ENCODE measurements at places on chromosomes 11 and 22.
A peak's percentile ranks its signal among the peaks of the same experiment; 100 is the strongest.

DNA sequence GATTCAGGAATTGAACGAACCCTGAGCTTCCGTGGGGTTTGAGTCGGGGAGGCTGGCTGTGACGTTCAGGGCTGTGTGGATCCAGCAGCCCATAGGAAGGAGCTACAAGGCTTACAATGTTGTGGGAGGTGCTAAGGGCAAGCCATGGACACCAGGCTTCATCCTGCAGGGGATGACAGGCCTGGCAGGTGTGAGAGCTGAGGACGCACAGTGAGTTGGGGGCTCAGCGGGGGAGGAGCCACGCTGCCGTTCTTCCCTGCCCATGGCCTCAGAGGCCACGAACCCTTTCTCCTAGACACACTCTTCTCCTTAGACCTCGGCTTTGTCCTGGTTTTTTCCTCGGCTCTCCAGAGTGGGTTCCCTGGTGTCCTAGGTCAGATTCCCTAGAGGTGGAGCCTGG lies 113.3 kb upstream of the SLC22A12 start:
- no peak for DNase-seq

- DNase-seq: no peak
Measured at GRCh38 chr11:62678433-62678769, 472 bp downstream of the UBXN1 start.

GRCh38 chr11:68322052-68322430 lies 9.7 kb downstream of the LRP5 start:
- DNase-seq: no peak

GRCh38 chr22:48927591-48927990 lies 900.1 kb downstream of the BRD1 start:
- no peak for DNase-seq

DNA sequence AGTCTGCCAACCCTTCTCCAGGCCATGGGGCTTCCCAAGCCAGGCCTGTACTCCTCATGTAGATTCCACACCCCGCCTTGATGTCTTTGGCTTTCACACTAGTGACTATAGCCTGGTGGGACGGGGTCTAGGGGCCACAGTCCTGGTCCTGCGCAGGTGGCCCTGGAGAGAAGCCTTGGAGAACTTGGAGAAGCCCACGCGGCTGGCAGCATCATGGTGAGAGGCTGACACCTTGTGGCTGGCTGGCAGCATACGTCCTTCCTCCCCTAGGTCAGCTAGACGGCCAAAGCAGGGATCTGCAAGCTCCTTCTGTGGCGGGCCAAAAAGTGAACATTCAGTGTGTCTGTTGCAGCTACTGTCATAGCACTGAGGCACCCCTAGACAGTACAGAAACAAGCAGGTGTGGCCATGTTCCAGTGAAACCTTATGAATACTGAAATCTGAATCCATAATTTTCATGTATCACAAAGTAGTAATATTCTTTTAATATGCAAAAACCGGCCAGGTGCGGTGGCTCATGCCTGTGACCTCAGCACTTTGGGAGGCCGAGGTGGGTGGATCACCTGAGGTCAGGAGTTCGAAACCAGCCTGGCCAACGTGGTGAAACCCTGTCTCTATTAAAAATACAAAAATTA lies 42.0 kb downstream of the FAM83F start:
- peak; percentile 73 for DNase-seq

DNA sequence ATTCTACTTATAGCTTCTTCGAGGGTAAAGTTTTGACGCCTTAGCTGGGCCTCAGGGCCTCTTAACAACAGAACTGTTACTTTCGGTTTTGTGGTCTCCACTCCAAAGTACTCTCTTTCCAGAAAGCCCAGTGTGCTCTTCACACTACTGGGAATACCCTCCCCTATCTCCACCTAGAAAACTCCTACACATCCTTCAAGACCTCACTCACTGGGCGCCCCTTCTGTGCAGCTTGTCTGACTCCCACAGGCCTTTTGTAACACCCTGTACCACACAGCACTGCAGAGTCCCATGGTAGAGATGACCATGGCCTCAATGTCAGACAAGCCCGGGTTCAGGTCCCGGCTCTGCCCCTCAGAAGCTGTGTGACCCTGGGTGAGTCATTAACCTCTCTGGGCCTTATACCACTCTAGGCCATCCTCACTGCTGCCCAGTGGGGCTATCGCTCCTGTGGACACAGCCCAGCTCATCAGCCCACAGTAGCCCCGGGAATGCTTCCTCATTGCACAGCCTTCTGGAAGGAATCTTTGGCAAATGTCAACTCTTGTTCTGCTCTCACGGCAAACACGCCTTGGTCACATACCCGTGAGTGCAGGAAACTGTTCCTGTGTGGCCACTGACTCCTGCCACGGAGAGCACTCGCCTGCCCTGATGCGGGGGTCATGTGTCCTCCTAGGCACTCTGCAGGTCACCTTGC lies 51.4 kb downstream of the SHISAL1 start:
- peak; percentile 38 for DNase-seq

GRCh38 chr11:20050551-20051333 lies 109.5 kb downstream of the DBX1 start:
- no peak for DNase-seq

- DNase-seq: no peak
Measured at GRCh38 chr22:26437694-26438392, 8.8 kb downstream of the ASPHD2 start.

- DNase-seq: no peak
Measured at GRCh38 chr11:47001781-47002181, 65.2 kb downstream of the CSTPP1 start.

DNA sequence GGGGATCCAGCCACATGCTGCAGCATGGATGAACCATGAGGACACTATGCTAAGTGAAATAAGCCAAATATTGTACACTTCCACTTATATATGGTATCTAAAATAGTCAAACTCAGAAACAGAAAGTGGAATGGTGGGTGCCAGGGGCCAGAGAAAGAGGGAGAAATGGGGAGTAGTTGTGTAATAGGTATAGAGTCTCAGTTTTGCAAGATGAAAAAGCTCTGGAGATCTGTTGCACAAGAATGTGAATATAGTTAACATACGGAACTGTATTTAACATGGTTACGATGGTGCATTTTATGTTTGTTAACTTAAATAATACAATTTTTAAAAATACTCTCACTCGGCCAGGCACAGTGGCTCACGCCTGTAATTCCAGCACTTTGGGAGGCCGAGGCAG lies 21.2 kb downstream of the GDPD5 start:
- no peak for DNase-seq

GRCh38 chr11:70842701-70843100 lies 409.7 kb downstream of the SHANK2 start:
- DNase-seq: no peak

DNA sequence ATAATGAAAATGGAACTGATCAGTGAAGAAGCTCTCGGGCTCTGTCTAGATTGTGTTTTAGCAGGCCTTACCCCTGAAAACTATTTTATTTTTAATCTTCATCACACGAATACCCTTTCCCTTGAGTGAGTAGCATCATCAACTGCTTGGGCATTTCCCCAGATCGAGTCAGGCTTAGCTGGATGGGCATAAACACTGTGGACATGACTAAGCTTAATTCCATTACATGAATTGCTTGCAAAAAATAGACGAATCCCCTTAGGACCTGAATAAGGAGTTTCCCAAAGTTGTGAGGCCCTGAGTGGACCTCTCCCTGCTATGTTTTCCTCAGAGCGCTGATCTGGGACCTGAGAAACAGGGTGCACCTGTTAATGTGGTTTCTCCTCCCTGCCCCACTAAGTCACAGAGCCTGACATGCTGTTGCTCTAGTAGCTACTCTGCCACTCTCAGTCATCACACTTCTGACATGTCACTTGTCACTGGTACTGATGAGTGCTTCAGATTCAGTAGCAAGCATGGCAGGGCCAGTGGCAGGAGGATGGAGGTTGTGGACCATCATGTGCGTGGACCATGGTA lies 53.5 kb downstream of the ENDOD1 start:
- no peak for DNase-seq

GRCh38 chr11:113006896-113007445 lies 45.8 kb downstream of the NCAM1 start:
- no peak for DNase-seq

- no peak for DNase-seq
Measured at GRCh38 chr11:91653079-91653754, 571.4 kb upstream of the FAT3 start.

Measured in coronary artery (tissue), 2 donors.